ENCODE measurements at places on chromosomes 6 and 20.

GRCh38 chr6:31776989-31777666 is at the start of gene VWA7:
Gene VWA7 (minus strand): TSS chr6:31777328. CDS start chr6:31776779, 549 bp downstream.
- peak; percentile 74 for DNase-seq

DNA sequence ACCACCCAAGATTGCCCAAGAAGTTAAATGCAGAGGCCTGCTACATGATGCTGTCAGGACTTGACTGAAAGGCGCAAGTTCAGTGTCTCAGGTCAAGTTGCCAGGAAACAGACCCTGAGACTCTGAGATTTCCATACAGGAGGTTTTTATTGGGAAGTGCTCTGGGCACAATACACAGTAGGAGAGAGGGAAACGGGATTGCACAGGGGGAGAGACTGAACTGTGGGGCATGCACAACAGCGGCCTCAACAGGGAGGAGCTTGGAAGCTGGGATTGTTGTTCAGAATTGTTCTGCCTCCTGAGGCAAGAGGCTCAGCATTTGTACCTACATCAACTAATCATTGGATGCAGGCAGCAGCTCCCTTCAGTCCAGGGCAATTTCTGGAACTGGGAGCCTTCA is 6.7 kb downstream of the STX11 start:
- DNase-seq, result no peak

DNA sequence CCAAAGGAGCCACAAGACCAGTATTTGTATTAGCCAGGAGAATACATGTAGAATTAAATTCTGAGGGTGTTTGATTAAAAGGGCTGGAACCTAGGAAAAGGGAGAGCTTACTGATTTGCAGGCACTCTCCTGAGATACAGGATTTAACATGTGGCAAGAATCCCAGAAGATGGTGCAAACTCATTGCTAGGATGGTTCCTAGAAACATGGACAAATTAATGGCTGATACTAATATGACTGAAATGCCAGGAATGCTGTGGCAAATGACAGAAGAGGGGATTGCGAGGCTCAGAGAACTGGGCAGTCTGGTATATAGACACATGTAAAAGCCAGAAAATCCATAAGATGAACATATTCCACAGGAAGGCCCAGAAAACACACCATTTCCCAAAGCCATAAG is 118.1 kb downstream of the RWDD2A start:
- no peak for DNase-seq

DNA sequence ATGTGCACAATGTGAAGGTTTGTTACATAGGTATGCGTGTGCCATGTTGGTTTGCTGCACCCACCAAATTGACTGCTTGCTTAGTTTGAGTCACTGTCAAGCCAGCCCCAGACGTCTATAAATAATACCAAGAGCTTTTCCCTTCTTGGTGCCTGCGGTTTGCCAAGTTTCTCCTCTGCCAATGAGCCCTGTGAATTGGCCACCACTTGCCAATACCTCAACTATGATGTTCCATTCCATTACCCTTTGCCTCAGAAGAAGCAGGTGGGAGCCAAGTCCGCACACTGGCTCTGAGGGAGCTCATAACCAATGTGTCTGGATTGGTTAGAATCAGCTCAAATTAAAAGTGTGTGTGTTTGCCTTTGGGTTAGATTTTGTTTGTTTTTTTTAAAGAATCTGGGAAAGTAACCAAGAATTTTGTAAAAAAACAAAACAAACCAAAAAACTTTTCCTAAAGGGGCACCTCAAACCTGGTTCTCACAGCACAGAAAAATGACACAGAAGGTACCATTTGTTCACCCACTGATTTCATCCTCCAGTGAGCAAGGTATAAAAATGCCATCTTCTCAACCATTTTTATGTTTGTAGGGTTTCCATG is 244.7 kb upstream of the PRND start:
- no peak for DNase-seq

- DNase-seq, result no peak
Observed at GRCh38 chr6:104357928-104358327, 501.8 kb downstream of the HACE1 start.

DNA sequence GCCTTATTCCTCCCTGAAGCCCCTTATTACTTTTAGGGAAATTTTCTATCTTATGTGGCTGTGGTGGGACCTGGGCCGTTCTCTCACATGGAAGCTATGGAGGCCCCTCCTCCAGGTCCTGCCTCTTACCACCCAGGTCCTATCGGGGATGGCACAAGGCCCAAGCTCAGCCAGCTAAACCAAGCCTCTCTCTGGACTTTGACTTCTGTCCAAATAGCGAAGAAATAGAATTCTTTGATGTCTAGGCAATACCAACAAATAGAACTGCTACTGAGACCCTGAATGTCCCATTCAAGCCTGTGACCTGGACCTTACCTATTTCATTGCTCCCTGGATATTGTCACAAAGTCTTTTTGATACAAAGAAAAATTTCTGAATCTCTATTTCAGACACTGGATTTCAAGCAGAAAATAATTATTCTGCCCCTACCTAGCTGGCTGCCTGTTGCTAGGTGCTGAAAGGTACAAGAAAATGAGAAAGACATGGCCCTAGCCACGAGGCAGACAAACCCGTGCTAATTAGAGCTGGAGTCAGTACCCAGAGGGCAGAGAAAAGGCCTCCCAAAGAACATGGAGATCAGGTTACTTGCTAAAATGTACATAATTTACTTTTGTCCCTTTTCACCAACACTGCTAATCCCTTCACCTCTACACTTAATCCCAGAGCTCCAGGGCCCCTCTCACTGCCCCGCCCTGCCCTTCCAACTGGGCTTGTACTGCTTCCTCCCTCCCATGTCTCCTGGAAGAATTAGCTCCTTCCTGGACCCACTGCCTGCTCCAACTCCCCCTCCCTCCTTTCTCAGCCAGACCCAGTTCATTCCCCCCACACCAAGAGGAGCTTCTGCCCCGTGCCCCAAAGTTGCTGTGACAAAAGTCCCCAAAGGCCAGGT is 15.5 kb upstream of the NNAT start:
- no peak for DNase-seq

DNA sequence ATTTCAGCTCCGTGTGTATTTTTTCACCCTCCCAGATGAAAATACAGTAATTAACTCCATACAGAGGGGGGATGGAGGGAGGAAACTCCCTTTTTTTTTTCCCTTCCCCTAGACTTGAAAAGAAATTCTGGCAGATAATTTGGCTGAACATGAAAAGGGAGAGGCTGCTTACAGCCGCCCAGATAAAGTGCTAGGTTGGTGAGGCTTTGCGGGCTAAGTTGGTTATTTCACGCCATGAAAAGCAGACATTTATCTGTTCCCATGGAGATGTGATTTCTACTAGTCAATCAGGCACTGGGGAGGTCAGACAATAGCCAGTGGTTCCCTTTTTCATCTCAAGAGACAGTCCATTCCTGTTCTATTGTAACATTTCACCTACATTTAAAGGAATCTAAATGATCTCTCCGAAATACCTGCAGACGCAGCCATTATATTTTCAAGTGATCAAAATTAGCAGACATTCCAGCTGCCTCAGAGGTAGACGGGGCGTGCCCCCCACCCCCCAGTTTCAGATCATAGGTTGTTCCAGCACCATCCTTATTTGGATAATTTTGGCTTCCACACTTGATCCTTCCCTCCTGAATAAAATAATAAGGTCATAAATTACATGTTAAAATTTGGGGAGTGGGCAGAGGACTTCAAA is 143.9 kb upstream of the ZNF217 start:
- no peak for DNase-seq

DNA sequence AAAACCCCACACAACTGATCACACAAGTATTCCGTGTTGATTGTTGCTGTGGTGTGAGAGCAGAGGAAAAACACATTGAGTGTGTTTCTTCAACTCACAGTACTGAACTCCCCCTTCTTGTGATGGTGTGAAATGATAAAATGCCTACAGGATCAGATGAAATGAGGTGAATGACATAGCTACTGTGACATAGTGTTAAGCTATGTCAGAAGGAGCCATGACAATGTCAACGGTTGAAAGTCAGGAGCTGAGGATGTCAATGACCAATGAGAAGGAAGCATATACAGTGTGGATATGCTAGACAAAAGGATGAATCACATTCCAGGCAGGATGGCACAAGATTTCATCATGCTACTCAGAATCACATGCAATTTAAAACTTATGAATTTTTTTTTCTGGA is 38.8 kb downstream of the WASF1 start:
- DNase-seq, result no peak

- DNase-seq, result no peak
Observed at GRCh38 chr6:1726341-1726768, 116.6 kb downstream of the FOXC1 start.

GRCh38 chr6:6002005-6002847 is 4.5 kb downstream of the NRN1 start:
- DNase-seq, result no peak

DNA sequence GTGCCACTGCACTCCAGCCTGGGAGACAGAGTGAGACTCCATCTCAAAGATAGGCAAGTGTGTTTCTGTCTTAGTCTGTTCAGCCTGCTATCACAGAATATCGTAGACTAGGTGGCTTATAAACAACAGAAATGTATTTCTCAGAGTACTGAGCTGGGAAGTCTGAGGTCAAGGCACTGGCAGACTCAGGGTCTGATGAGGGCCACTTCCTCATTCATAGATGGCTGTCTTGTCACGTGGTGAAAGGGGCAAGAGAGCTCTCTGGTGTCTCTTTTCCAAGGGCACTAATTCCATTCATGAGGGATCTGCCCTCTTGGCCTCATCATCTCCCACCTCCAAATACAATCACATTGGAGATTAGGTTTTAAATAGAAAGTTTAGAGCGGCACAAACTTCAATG is 95.6 kb upstream of the PHACTR3 start:
- DNase-seq, result no peak

- peak; percentile 15 for DNase-seq
Observed at GRCh38 chr20:4607287-4607713, 114.4 kb upstream of the PRND start.

DNA sequence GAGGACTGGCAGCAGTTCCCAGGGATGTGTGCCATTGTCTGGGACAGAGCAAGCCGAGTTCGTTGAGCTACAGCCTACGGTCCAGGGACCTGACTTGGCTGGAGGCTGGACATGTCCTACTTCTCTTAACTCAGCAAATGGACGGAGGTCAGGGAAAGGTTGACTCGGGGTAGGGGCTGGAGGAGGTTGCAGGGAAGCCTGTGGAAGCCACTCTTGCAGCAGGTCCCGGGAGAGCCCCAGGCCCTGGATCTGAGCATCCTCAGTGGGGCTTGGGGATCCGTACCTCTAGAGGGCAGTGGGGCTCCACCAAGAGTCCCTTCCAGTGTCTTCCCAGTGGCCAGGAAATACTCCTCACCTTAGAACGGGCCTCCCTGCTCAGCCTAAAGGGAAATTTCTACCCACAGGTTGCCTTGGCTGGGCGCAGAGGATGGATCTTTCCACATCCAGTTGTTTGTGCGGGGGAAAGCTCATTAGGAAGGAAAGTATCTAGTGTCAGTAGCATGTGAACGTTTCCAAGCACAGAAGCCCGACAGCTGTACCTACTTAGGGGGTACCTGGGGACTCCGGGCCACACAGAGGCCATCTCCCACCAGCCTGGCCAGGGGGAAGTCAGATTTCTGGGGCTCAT is 170.2 kb downstream of the NFATC2 start:
- no peak for DNase-seq

GRCh38 chr6:137399881-137400443 is 94.2 kb downstream of the OLIG3 start:
- DNase-seq, result no peak

- DNase-seq, result no peak
Observed at GRCh38 chr6:35181933-35182612, 31.7 kb upstream of the SCUBE3 start.

Data from stimulated activated CD8-positive, alpha-beta memory T cell treated with anti-CD3 and anti-CD28 coated beads, Interleukin-7, amount 100 ng/mL, for 48 hours (primary cell).